Foreskin fibroblast (primary cell): ENCODE measurements at places on chromosomes 4 and X.

DNA sequence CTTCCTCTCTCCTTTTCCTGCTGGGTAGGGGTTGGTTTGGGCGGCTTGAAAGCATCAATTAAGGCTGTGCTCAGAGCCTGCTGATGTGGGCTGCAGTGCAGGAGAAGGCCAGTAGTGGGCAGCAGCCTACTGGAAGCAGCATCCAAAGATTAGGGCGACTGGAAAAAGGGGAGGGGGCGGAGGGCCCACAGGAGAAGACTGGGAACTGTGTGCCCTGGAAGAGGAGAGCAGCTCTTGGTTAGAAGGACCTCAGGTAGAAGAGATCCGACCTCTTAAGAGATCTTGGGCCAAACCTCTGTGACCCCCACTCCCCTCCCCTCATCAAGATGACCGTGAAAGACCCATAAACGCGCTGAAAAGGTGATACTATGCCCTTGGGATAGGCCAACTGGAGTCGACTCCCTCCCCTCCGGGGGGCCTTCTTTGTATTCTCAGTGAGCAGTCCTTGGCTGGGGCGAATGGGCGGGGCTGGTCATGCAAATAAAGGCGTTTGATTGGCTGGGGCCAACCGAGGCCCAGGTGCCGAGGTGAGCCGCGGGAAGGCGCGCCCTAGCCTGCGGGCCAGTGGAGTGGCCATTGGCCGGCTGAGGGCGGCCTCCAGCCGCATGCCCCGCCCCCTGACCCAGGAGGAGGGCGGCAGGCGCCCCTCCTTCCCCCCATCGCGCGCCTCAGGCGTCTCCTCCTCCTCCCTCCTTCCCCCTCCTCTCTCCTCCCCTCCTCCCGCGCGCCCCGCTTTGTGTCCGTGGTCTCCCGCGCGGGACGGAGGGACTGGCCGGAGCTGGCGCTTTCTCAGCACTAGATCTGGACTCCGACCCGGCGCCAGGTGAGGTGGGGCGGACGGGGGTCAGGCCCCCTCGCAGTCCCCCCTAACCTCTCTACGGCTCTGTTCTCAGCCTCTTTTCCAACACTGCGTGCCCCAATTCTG is 10.1 kb downstream of the DLG3 start:
- DNase-seq = peak; percentile 22

GRCh38 chrX:141936080-141936479 is 32.4 kb downstream of the MAGEC1 start:
- peak; percentile 0 for DNase-seq

DNA sequence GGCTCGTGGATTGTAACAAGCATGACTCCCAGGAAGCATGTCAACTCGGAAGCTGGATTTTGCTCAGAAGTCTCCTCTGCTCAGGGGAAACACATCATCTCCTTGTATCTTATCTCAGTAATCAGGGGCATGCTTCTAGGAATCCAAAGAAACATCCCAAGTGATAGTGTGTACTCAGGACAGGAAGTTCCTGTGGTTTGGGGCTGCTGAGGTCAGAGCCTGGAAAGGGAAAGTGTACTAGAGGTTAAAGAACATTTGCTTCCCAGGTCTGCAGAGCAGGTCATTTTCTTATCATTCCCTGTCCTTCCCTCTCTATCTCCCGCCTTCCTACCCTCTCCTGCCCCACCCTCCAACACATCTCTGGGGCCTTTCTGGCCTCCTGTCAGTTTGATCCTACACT is 38.8 kb downstream of the SLC34A2 start:
- no peak for DNase-seq

DNA sequence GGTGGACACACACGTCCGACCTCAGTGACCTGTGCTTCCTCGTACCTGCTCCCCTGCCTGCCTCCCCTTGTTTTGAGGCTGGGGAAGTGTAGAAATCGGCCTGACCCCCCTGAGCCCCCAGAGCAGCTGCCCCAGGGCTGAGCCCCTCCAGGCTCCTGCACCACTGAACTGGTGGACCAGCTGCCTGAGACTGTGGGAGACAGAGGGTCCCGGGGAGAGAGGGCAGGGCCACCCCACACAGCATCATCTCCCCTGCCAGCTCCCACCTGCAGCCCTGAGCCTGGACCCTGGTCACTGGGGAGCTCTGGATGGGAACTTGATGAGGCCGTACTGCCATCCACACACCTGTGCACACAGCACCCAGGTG is 15.0 kb upstream of the NAT8L start:
- DNase-seq = no peak

DNA sequence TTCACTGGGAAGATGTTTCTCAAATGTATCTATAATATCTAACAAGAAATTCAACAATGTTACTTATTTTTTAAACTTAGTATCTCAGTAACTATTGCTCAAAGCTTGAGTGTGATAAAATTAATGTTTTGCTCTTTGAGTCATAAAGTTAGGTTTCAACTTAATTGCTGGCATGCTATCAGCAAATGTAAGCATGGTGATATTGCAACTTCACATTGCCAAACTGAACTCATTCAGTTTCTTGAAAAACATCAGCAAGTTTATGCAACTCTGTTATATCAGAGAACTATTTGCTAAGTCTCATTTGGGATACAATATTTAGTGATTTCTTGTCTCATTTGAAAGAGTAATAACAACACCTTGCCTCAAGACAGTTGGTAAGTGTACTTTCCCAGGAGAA is 91.2 kb upstream of the KLF3 start:
- no peak for DNase-seq

- DNase-seq = no peak
Measured at GRCh38 chr4:126560794-126561193, 1072.0 kb upstream of the INTU start.

DNA sequence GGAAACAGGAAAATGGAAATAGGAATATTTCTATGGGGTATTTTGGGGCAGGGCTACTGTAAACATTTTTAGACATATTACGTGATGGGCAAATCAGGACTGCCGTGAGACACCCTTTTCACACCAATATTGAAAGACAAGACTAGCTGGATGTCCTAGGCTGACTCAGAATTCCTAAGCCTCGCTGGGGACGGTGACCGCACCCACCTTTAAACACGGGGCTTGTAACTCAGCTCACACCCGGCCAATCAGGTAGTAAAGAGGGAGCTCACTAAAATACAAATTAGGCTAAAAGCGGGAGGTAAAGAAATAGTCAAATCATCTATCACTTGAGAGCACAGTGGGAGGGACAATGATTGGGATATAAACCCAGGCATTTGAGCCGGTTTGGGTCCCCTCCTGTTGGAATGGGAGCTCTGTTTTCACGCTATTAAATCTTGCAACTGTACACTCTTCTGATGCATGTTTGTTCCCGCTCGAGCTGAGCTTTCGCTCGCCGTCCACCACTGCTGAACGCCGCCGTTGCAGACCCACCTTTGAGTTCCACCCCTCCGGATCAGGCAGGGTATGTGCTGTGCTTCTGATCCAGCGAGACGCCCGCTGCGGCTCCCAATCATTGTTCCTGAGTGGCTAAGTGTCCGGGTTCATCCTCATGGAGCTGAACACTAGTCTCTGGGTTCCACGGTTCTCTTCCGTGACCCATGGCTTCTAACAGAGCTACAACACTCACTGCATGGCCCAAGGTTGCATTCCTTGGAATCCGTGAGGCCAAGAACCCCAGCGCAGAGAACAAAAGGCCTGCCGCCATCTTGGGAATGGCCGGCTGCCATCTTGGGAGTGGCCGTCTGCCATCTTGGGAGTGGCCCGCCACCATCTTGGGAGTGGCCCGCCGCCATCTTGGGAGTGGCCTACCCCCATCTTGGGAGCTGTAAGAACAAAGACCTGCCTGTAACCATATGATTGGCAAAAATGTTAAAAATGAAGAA is 152.6 kb downstream of the CRLF2 start:
- no peak for DNase-seq

DNA sequence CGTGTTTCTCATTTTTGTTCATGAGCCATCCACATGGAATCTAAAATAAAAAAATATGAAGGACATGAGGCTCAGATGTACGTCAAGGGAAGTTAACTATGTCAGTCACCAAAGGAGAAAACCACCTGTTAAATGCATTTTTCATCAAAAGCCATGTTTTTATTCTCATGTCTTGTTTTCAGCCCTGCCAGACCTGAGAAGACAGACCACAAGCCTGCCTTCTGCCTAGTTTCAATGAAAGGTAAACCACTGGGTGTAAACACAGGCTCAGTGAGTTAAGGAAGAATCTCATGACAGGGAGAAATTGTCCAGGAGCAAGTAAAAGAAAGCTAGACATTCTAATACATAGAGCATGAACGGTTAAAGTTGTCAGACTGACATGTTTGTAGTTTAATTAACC is 52.3 kb upstream of the TNIP3 start:
- no peak for DNase-seq

DNA sequence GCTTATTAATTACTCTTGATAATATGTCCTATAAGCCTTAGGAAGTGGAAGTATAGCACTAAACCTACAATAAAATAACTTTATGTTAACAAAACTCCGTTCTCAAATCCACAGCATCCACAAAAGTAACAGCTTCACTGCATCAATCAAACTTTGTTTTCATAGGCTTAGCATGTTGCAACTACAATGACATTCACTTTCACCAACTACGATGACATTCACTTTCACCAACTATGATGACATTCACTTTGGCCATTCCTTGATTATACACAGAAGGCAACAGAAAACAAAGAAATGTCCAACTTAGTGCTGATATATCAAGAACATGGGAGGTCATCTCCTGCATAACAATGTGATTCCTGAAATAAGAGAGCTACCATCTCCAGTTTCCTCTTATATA is 44.3 kb downstream of the FBXL5 start:
- DNase-seq = no peak

- no peak for DNase-seq
Measured at GRCh38 chr4:19728773-19729172, 522.9 kb upstream of the SLIT2 start.

GRCh38 chrX:71556036-71556435 is 22.2 kb upstream of the GCNA start:
- no peak for DNase-seq

DNA sequence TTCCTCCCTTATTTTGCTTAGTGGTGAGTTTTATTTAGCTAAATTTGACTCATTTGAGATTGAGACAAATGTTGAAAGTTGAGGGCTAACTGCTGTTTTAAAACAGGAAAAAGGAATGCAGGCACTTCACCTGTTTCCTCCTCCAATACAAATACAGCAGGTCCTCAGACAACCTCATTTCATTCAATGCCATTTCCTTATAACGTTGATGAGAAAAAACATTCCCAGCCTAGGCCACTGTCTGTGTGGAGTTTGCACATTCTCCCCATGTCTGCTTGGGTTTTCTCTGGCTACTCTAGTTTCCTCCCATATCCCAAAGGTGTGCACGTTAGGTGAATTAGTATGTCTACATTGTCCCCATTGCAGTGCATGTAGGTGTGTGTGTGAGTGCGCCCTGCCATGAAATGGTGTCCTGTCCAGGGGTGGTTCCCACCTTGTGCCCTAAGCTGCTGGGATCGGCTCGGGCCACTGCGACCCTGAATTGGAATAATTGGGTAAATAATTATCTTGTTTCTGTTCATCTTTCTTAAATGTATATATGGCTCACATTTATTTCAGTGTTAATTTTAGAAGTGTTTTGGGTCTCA is 21.9 kb downstream of the SMAD1 start:
- no peak for DNase-seq

DNA sequence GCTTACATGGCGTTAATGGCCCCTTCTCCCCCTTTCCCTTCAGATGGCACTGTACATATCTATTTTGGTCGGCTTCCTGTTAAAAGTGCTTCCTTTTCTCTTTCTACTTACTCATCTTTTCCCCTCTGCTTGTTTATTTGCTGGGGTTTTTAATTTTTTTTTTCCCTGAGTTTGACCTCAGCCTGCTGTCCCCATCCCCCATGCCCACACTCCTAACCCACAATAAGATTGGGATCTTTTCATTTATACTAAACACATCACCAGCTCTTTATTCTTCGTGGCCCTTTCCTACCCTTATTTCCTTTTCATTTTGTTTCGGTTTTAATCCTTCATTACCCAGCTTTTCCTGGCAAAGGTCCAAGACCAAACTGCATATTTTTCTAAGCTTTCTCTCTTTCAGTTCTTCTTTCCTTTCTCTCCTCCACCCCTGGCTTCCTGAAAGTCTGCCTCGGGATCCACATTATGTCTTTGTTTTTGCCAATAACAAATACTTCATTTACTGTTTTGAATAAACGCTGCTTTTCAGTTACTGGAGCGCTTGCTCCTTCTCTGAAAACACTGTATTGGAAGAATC is 152.0 kb upstream of the USP9X start:
- no peak for DNase-seq

- no peak for DNase-seq
Measured at GRCh38 chrX:9573282-9574106, 108.6 kb downstream of the TBL1X start.

DNA sequence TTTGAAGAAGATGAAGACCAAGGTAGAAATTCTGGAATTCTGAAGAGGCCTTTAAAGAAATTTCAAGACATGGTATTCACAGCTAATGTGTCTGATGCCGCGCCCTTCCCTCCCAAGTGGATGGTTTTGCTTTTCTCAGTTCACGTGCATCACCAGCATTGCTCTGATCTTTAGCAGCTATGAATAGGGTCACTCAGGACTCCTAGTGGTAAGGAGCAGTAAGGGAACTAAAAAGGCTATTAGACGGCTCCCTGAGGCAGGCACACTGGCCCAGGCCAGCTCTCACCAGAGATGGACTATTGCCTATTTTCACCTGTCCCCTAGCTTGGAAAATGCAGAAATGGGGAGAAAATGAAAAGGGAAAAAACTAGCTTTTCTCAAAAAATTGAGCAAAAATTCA is 447.5 kb upstream of the RASGEF1B start:
- no peak for DNase-seq

DNA sequence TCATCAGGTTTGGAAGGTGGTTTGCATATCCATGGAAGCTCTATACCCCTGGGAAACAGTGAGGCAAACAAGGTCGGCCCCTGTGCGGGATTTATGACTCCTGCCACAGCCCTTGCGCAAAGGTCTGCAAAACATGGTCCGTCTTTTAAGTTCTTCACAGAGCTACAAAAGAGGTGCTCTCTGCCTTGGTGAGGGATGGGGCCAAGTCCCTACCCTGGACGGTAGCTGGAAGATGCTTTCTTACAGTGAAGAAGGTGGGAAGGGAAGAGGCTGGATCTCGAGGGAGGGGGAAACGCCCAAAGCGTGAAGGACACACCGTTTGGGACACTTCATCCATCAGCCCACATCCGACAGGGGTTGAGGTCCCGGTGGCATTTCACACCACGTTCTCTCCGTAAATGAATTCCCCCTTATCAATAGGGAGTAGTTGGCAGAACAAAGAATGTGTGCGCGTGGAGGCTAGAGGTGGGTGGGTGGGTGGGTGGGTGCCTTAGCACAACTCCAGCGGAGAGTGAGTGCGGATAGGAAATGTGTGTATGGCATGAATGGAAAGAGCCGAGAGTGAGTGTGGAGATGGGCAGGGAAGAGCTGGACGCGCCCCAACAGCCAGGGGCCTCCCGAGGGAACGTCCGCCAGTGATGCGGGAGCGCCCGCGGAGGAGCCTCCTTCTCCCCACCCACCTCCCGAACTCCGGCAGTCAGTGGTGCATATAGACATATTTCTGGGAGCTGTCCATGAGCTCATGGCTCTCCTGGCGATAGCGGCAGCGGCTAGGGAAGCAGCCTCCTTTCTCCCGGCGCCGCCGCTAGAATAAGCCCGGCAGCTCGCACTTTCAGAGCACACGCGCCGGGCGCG is 68.3 kb downstream of the LARP7 start:
- DNase-seq = peak; percentile 85

- DNase-seq = no peak
Measured at GRCh38 chr4:42615131-42615763, 41.7 kb downstream of the ATP8A1 start.
